Stimulated activated CD8-positive, alpha-beta memory T cell treated with anti-CD3 and anti-CD28 coated beads, Interleukin-4, amount 100 ng/mL, for 4 hours (primary cell): ENCODE measurements at places on chromosomes 7 and 10.

DNA sequence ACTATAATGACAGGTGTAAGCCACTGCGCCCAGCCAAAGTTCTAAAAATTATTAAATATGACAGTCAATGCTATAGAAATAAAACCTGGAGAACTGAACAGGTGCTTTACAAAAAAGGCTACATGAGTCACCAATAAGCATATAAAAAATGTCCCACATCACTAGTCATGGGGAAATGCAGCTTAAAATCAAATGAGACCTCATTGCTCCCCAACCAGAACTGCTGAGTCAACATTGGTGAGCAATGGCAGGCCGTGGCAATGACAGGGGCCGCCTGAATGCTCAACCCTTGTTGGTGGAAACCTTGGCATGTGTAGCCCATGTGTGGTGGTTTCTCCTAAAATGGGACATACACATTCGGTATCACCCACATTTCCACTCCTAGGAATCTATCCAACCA is 352.3 kb upstream of the KLF6 start:
- DNase-seq = no peak

DNA sequence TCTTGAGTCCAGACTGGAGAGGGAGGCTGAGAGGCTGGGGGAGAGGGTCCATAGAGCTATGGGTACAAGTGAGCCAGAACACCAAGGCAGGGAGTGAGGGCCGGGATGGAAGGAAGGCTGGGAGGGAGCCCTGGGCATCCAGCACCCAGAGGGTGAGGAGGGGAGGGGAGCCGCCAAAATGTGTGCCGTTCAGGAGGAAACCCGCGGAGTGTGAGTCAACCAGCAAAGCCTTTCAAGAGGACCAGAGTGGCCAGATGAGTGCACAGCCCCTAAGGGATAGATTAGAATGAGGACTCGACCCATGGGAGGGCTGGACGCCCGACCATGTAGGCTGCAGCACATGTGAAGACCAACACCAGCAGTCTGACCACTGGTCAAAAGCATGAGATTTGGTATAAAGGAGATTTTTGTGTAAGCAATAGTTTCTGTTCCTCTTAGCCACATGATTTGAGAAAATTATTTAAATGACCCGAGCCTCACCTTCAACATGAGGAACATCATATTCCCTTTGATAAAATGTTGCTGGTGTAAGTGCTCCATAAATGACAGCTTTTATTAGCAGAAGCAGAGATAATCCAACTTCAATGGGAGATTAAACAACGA is 179.7 kb upstream of the GRB10 start:
- DNase-seq = no peak

- no peak for DNase-seq
Measured at GRCh38 chr7:45052011-45052410, 36.8 kb downstream of the NACAD start.

GRCh38 chr7:43891069-43891955 is 15.1 kb downstream of the URGCP start:
- no peak for DNase-seq

DNA sequence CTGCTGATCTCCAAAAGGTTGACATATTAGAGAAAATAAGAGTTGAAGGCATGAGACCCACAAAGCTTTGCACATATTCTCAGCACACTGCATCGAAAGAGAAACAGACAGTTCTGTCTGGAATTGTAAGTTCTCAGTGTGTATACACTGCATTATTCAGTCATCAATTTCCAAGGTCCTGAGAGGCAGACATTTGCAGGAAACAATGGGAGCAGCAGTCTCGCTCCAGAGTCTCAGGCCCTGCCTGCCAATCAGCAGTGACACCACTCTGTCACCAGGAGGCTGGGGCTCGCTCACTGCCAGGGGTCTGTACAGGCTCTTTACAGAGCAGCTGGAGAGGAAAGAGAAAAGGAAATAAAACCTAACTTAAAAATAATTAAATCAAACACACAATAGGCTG is 36.3 kb downstream of the JAZF1 start:
- no peak for DNase-seq

- no peak for DNase-seq
Measured at GRCh38 chr7:150973571-150974451, 4.3 kb downstream of the KCNH2 start.

DNA sequence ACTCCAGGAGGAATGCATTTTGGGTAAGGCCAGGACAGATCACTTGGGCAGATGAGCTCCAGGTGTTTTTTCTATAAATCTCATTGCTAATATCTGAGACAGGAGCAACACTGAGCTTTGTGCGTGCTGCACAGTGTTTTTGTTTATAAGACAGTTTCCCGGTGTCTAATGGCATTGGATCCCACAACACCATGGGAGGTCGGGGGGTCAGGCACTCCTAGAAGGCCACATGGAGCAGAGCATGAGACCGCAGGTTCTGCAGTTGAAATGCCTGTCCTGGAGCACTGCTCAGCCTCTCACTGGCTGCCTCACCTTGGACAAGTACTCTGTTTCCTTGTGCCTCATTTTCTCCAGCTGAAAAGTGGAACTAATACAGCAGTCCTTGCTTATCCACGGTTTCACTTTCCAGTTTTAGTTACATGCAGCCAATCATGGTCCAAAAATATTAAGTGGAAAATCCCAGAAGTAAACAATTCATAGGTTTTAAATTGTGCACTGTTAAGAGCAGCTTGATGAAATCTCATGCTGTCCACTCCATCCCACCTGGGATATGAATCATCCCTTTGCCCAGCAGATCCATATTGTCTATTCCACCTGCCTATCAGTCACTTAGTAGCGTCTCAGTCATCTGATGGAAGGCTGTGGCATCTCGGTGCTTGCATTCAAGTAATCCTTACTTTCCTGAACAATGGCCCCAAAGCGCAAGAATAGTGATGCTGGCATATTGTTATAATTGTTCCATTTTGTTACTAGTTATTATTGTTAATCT is 35.2 kb downstream of the ATXN7L1 start:
- DNase-seq = no peak

DNA sequence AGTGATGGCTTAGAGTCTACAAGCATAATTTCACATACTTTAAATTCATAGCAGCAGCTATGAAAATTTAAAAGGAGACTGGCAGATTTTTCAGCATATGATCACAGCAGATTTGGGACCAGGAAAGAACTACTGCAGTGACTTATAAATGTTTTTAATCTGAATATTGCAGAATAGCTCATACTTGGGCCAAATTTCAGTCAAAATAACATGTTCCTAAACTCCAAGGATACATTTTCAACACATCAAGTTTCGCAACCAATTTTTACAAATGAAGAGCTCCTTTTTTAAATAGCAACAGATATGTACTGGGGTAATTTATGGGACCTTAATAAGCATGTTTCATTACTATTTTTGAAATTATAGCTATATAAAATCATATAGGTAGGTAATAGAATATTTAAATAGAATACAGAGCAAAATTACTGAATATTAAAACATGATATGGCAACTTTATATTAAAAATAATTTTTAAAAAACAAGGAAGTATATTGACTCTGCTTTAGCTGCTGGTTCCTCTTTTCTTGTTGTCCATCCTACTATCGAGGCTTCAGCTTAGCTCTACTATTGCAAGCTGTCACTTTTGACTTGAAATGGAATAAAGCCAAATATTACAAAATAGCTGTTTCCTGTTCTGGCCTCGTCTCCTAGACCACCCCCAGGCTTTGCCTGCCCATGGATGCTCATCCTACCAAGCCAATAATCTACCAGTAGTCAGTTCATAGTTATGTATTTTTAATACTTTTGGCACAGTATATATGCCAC is 123.1 kb downstream of the NRBF2 start:
- DNase-seq = no peak

- no peak for DNase-seq
Measured at GRCh38 chr10:101467286-101467770, 113.4 kb downstream of the BTRC start.

- no peak for DNase-seq
Measured at GRCh38 chr10:35913628-35914027, 271.5 kb upstream of the FZD8 start.

DNA sequence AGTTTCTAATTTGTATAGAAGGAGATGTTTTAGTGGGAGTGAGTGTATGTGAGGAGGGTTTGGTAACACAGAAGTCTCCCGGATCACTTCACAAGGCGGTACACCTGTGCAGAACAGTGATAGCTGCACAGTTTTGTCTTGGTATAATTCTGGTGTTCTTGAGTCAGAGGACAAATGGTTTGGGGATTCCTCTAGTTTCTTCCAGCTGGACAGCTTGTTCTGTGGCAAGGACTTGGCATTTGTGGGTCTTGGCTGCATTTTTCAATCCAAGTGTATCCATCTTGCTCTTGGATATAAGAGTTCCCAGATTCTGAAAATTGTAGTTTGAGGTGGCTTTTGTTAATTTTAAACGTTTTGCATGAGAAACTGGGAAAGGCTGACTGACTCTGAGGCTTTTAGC is 135.7 kb downstream of the AHR start:
- no peak for DNase-seq

DNA sequence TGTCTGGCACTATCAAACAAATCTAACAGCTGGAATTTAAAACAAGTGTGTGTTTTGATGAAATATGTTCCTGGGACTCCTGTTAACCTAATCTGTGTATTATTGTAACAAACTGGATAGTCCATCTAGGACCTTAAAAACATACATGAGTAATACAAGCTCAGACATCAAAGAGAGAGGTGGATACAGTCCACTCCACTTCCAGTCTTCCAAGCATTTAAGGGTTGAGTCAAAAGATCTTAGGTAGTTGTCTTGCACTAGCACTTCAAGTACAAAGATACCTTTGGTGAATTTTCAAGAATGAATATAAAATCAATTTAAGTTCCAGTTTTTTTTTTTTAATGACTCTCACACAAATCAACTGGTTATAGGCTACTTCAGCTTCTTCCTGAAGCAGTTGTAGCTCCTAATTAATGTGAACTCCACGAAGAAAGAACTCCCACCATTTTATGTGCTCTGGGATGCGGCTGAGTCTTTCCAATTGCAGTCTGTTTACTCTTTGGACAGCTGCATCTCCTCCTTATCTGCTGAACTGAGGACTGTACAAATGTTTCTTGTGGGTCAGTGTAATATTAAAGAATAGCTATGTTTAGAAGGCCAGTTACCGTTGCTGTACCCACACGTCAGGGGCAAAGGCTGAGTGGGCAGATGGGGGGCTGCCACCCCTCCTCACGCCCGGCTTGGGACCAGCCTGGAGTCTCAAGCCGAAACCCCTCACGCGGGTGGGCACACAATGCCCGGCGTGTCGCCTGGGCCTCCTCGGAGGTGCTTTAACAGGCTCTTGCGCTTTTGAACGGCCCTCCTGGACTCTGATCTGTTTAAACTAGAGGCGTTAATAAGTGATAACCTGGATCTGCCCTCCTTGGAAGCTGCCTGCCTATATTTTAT is 2.9 kb upstream of the IGF2BP3 start:
- no peak for DNase-seq

DNA sequence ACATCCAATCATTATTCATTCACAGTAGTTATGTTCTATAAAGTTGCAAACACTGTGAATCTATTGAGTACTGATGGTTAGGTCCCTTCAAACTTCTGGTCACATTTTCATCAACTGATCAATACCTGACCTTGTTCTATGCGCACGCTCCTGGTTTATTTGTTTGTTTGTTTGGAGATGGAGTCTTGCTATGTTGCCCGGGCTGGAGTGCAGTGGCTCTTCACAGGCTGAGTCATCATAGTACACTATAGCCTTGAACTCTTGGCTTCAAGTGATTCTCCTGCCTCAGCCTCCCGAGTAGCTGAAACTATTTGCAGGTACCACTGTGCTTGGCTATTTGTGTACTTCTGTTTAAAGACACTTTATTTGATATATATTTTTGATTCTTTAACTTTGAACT is 19.3 kb downstream of the SND1 start:
- DNase-seq = no peak

DNA sequence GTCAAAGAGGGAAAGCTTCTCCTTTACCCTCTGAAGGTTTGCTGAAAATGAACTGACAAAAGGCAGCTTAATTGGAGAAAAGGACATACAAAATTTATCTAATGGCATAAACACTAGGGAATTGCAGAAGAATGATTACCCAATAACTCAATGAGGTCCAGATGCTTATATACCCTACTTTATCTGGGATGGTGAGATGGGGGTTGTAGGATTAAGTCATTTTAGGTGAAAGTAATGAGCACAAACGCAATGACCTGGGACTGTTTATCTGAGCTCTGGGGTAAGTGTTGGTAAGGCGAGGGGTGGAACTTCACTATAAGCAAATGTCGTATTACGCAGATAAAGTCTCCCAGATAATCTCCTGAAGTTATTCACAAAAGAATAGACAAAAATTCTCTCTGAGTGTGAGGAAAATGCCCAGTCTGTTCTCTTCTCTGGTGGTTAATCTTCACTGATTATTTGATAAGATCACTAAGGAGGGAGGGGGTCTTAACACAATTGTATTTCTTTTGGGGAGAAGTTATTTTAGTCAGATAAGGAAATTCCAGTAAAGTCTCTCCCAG is 1067.8 kb downstream of the DNAJB9 start:
- no peak for DNase-seq

DNA sequence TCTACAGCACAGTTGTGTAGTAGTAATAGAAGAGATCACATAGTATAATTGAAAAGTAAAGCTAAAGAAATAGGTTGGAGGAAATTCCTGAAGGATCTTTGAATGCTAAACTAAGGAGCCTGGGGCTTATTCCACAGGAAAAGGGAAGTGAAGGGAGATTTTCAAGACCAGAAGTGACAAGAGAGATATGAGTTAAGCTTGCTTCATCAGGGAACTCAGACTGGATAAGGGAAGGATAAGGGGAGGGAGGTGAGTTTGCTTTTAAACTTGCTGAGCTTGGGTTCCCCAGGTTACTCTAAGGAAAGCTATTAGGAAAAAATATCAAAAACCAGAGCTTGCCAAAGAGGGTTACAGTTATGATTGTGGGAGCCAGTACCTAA is 182.4 kb downstream of the RAPGEF5 start:
- DNase-seq = no peak

DNA sequence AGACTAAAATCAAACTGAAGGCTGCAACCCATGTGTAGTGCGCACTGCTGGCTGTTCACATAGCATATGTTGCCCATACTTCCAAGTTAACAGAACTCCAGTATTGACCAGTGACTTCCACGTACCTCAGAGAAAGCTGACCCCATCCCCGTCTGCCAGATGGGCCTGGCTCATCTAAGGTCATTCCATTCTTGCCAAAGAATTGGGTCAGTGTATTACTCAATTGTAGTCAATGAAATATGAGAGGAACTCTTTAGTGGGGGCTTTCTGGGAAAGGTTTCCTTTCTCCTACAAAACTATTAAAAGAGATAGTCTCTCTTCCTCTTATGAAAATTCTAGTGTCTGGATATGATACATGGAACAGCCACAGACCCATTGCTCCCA is 238.6 kb downstream of the COBL start:
- DNase-seq = no peak

GRCh38 chr7:135966341-135967043 is 10.7 kb downstream of the MTPN start:
- no peak for DNase-seq

DNA sequence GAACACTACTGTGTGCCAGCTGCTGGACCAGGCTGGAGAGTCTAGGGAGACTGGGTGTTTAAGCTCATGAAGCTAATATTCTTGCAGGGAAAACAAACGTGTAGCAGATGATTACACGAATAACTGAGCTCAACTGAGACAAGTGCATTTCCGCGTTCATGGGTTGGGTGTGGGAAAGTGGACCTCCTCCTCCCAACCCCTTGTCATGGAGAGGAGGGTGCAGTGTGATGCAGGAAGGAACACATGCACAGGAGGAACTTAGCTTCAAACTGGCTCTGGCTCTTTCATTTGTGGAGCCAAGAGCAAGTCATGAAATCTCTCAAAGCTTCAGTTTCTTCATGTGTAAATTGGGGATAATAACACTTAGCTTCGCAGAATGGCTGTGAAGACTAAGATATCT is 204.3 kb downstream of the ARHGAP12 start:
- no peak for DNase-seq

GRCh38 chr10:116637830-116638229 is 17.1 kb downstream of the PNLIPRP2 start:
- no peak for DNase-seq
